Activated CD4-positive, alpha-beta memory T cell treated with anti-CD3 and anti-CD28 coated beads, Interleukin-2, amount 10 ng/mL, durations not matched to agents 7 days and 5 days (primary cell): ENCODE measurements at places on chromosomes 7 and 10. TPM values are rescaled to one million over a fixed set of nuclear protein-coding genes. Genes with fewer than 3 reads are reported as not detected.

GRCh38 chr10:101062232-101063049 is 652 bp downstream of the KAZALD1 start:
- no peak overlapping the region for H3K27ac ChIP-seq
- peak; percentile 61 for DNase-seq
- H3K27me3 ChIP-seq = peaks cover 41% of the 10 kb centered on the region
- H3K36me3 ChIP-seq = peaks cover 3% of the 10 kb centered on the region
- H3K4me3 ChIP-seq = peak overlapping the region; percentile 37

DNA sequence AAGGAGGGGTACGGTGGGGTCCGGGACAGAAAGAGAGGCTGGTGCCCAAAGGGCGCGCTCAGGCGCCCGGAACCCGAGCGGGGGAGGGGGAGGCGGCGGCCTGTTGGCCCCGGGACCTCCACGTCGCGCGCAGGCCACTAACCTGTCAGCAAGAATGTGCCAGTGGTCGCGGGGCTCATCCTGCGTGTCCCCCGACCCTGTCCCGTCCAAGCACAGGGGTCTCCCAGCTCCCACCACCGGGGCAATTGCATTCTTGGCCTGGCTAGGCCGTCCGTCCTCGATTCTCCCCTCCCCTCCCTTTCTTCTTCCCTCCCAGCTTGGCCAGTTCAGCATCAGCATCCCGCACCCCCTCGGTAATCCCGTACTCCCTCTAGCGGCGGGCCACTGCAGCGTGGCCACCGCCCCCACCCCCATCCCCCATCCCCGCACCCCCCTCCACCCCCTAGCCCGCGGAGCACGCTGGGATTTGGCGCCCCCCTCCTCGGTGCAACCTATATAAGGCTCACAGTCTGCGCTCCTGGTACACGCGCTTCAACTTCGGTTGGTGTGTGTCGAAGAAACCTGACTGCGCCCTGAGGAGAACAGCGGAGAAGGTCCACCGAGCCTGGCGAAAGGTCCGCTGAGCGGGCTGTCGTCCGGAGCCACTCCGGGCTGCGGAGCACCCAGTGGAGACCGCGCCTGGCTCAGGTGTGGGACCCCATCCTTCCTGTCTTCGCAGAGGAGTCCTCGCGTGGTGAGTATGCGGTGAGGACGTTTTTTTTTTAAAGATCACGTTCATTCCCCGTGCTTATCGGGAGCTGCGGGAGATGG is at the start of gene SGCE:
TSS of gene SGCE (minus strand) at position 286 of the 810 bp plus-strand sequence. CDS start at position 251, 35 bp downstream.
- H3K27ac ChIP-seq = no peak within 1 kb of the TSS
- no peaks in the 10 kb centered on the region for H3K36me3 ChIP-seq
- DNase-seq = peak; percentile 42
- H3K4me3 ChIP-seq = peak within 1 kb of the TSS; percentile 84
- peaks cover 23% of the 10 kb centered on the region for H3K4me1 ChIP-seq

GRCh38 chr10:118708571-118708970 is 46.2 kb downstream of the CACUL1 start:
- no peak overlapping the region for H3K4me3 ChIP-seq
- H3K27ac ChIP-seq = no peak overlapping the region

DNA sequence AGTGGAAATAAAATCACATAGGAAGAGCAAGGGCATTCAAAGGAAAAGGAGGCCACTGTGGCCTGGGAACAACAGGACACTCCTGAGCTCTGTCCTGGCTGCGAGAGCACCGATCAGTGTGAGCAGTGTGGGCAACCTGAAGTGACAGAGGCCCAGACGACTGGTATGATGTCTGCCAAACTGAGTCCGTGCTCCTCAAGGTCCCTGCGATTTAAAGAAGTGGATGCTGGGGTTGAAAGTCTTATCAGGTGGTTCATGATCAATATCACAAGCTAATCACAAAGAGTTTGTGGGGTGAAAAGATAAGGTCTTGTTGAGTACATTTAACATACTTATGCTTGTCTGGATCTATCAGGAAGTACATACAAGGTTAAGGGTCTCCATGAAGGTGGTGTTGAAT is 176.5 kb downstream of the ZNF438 start:
- no peak for DNase-seq
- no peaks in the 10 kb centered on the region for H3K27me3 ChIP-seq
- no peak overlapping the region for H3K27ac ChIP-seq
- no peaks in the 10 kb centered on the region for H3K36me3 ChIP-seq
- H3K4me1 ChIP-seq = no peaks in the 10 kb centered on the region

DNA sequence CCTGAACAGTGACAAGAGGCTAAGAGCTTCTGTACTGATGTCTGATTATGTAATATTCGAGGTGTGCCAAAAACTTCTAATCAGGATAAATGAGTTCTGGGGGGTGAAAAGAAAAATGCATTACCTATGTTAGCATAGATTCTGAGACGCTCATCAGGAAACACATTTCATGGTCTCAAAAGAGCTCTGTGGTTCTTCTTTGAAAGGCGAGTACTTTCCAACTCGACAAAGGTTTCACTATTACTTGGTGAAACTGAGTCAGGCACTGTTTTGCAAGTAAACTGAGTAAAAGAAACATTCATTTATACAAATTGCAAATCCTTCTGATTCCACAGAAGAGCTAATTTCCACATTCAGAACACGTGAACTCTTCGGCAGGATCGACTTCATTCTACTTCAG is 523.2 kb downstream of the GATA3 start:
- H3K36me3 ChIP-seq = peaks cover 9% of the 10 kb centered on the region
- H3K27me3 ChIP-seq = peaks cover 7% of the 10 kb centered on the region
- DNase-seq = no peak
- peaks cover 36% of the 10 kb centered on the region for H3K4me1 ChIP-seq
- H3K4me3 ChIP-seq = no peak overlapping the region

DNA sequence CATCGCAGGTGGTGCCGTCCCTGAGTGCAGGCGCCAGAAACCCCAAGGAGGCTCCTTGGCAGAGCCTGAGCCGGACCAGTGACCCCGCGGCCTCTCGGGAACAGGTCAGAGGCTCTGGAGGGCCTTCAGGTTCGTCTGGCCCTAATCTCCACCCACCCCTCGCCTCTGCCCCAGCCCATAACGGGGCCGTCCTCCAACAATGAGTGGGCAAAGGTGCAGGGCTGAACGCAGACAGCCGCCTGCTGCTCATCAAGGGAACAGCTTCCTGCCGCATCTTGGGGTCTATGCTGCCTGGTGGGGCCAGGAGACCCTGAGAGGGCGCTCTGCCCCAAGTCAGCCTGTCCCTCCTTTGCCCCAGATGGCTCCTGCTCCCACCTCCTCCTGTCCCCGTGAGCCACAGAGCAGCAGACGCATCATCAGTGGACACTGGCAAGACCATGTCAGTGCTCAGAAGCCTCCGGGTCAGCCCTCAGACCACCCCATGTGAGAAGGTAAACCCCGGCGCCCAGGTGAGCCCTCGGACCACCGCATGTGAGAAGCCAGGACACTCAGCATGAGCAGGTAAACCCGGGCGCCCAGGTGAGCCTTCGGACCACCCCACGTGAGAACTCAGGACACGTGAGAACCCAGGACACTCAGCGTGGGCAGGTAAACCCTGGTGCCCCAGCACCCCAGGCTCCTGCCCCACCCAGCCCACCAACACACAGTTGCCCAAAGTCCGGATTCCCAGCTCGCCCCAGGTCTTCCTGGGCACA is 142.0 kb downstream of the PTPRN2 start:
- no peaks in the 10 kb centered on the region for H3K36me3 ChIP-seq
- no peaks in the 10 kb centered on the region for H3K4me1 ChIP-seq
- no peak overlapping the region for H3K27ac ChIP-seq
- no peak for DNase-seq
- H3K27me3 ChIP-seq = no peaks in the 10 kb centered on the region
- H3K4me3 ChIP-seq = no peak overlapping the region

- H3K27ac ChIP-seq = no peak overlapping the region
- H3K36me3 ChIP-seq = peaks cover 20% of the 10 kb centered on the region
- no peak for DNase-seq
These were observed 28.3 kb downstream of the PALS2 start for GRCh38 chr7:24601600-24601999.

DNA sequence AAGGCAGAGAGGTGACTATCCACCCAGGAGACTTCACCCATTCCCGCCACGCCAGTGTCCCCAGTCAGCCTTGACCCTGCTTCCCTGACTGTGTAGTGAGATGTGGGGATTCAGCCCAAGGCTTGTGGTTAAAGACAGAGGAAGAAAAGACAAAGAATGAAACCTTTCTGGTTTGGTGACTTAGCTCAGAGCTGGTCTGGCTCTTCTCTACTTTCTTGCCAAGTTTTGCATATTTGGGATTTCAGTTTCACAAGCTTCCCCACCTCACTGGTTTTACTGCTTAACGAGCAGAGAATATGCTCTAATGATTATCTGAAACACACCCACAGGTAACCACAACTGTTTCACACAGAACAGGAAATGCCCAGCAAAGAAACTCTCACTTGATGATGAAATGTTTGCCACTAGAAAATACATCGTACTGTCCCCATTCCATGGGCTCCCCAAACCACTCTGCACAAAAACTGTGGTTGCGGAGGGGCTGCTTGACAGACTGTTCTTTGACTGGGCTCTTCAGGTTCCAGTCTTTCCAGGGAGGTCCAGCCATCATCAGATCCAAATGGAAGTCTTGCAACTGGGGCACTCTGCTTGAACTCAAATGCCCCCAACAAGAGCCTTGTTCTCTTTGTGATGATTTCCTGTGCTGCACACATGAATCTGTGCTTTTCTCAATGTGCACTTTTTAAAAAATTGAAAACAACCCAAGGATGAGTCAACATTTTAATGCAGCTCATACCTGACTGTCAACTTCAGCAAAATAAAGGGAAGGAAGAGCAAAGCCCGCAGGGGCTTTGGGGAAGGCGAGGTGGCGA is 95.5 kb downstream of the CTBP2 start:
- peaks cover 42% of the 10 kb centered on the region for H3K27me3 ChIP-seq
- peak; percentile 18 for DNase-seq
- H3K4me3 ChIP-seq = no peak overlapping the region
- no peaks in the 10 kb centered on the region for H3K36me3 ChIP-seq
- H3K4me1 ChIP-seq = peaks cover 15% of the 10 kb centered on the region

DNA sequence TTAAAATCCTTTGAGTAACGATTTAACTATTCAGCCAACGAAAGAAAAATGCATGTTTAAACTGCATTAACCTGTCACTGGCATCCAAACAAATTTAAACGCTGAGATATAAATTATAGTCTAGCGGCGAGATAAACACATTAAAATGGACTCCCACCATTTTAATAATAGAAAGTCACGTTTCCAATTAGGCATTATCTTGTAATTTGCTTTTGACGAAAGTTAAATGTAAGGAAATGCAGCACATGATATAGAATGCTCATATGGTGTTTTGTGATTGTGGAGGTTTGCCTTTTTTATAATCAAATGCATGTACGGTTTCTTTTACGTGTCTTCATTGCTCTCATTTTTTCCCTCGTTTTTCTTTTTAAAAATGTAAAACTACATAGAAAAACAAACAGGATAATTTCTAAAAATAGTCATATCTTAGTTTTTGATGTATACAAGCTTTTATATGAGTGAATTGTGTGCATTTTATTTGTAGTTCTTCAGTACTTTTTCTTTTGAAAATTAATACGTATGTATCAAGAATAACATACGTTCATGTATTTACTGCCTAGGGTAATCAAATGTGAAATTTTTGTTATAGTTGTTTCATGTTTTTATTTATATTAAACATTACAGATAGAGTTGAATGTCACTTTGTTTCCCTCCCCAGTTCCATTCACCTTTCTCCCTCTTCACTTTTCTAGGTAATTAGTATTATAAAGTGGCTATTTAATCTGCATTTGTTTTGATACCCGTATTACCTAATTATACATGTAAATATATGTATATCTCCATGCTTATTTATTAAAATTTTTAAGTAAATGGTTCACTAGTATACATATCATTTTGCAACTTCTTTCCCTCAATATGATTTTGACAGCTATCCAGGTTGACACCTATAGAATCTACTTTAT is 1.1 kb upstream of the KLF14 start:
- no peak overlapping the region for H3K27ac ChIP-seq
- peak overlapping the region; percentile 71 for H3K4me3 ChIP-seq
- no peak for DNase-seq
- H3K4me1 ChIP-seq = peaks cover 12% of the 10 kb centered on the region
- peaks cover 4% of the 10 kb centered on the region for H3K36me3 ChIP-seq

DNA sequence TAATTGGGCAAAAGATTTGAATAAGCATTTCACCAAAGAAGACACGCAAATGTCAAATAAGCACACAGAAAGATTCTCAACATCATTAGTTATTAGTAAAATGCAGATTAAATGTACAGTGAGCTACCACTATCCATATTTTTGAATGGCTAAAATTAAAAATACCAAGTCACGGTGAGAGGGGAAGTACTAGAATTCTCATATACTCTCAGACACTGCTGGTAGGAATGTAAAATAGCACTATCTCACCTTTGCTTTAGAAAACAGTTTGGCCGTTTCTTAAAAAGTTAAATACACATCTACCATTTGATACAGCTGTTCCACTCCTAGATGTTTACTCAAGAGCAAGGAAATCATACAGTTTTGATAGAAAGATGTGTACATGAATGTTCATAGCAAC is 115.8 kb upstream of the CELF2 start:
- H3K36me3 ChIP-seq = no peaks in the 10 kb centered on the region
- no peak for DNase-seq
- H3K4me1 ChIP-seq = no peaks in the 10 kb centered on the region
- H3K27ac ChIP-seq = no peak overlapping the region
- H3K4me3 ChIP-seq = no peak overlapping the region

DNA sequence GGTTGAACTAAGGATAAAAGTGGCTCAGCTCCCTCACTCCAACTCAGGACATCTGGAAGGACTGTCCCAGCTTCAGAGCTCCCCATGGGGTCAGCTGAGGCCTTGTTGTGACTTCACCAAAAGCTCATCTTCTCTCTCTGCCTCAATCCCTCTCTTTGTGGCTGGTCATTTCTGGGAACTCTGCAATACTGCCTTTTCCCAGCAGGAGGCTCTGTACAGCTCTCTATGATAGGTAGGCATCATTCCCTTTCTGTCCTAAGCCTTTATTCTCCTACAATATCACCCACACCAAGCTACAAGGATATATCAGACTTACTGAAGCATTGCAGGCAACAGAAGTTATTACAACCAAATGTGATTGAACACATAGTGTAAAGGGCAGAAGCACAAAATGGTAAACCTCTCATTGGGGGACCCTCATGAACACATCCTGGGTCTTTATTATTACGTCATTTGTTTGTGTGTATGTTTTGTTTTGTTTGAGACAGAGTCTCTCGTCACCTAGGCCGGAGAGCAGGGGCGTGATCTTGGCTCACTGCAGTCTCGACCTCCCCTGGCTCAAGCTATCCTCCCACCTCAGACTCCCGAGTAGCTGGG is 36.7 kb upstream of the PRPS1L1 start:
- no peaks in the 10 kb centered on the region for H3K4me1 ChIP-seq
- DNase-seq = no peak
- peaks cover 8% of the 10 kb centered on the region for H3K27me3 ChIP-seq

- H3K27me3 ChIP-seq = peaks cover 10% of the 10 kb centered on the region
- peaks cover 14% of the 10 kb centered on the region for H3K4me1 ChIP-seq
- H3K36me3 ChIP-seq = peaks cover 4% of the 10 kb centered on the region
- no peak overlapping the region for H3K27ac ChIP-seq
- no peak overlapping the region for H3K4me3 ChIP-seq
These were observed 103.4 kb downstream of the ATXN7L1 start for GRCh38 chr7:105773030-105773460.

- peak overlapping the region; percentile 13 for H3K27ac ChIP-seq
- H3K4me1 ChIP-seq = peaks cover 66% of the 10 kb centered on the region
- no peak overlapping the region for H3K4me3 ChIP-seq
These were observed 5.5 kb downstream of the PFKP start for GRCh38 chr10:3072641-3073360.

Gene FOXI2
- total RNA-seq = not detected

Gene CNPY1
- total RNA-seq = not detected

Gene TMEM229A
- not detected for total RNA-seq

Gene CLCN1
- total RNA-seq = 0.10 TPM

Gene UTF1
- not detected for total RNA-seq
